Activated effector memory CD4-positive, alpha-beta T cell treated with Interleukin-2 at 50 U/mL for 16 hours (primary cell): ENCODE measurements at places on chromosomes 16 and 17.

DNA sequence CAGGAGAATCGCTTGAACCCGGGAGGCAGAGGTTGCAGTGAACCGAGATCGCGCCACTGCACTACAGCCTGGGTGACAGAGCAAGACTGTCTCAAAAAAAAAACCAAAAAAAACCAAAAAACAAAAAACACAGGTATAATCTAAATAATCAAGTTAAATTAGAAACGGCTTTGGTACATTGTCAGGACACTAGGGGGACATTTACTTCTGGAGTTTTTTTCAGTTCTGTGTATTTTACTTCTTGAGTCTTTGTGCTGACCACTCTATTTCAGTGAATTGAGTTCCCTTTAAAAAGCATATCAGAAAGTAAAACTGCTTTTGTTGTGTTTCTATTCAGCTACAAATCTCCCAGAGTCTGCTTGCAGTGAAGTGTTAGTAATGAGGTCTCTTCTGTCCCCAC, 36.3 kb downstream of the DHRS7B start:
- no peak for DNase-seq

GRCh38 chr17:73189417-73190099, 3.3 kb upstream of the COG1 start:
- DNase-seq: no peak

GRCh38 chr17:68670967-68671693, 70.0 kb upstream of the FAM20A start:
- no peak for DNase-seq

- DNase-seq: no peak
Observed at GRCh38 chr16:88088161-88088581, 136.9 kb downstream of the BANP start.

GRCh38 chr16:23408823-23409298, 44.1 kb downstream of the COG7 start:
- DNase-seq: no peak

GRCh38 chr17:39792526-39793221, 54.9 kb downstream of the GRB7 start:
- DNase-seq: no peak

DNA sequence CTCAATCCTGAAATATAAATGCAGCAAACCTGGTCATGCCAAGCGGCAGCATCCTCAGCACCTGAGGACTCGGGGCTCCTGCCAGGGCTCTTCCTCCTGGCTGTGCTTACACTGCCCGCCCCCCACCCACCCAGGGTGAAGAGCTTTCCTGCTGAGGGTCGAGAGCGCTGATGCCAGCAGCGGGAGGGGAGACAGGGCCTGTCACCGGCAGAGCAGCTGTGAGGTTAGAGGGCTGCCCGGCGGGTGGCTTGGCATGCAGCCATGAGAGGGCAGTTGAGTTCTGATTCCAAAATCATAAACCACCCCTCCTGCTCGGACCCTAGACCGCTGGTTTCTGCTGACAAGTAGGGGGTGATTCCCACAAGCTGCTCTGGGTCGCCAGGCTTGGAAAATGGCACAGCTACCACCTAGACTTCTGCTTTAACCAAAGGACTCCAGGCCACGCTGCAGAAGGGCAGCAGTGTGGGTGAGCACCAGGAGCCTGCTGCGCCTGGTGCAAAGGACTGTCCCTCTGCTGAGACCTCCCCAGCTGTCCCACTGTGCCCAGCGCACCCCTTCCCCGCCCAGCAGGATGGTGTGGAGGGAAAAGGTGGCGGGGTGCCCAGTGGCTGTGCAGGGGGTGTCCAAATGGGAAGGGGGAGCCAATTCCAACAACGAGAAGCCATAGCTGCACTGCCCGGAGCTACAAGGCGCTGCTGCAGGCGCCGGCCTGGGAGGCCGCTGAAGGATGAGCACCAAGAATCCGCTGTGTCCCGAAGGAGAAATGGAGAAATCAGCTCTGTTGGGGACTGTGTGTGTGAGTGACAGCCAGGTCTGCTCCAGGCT, 26.6 kb downstream of the MXRA7 start:
- no peak for DNase-seq

GRCh38 chr16:74030000-74030706, 266.5 kb upstream of the PSMD7 start:
- no peak for DNase-seq

DNA sequence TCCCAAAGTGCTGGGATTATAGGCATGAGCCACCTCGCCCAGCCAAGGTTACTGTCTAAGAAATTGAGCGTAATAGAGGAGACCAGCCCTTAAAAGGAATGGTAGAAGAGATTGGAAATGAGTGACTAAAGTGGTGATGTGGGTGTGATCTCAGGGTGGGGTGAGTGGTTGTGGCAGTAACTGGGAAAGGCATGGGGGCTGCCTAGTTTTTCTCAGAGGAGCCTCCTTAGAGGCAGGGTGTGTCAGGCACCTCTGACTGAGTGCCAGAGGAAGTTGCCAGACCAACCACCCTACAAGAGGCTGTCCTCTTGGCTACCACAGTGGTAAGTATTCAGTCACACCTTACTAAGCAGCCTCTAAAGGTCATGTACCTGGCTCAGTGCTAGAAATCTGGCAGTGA, 8.9 kb downstream of the DUS2 start:
- no peak for DNase-seq

GRCh38 chr16:87657621-87658192, 55.4 kb downstream of the JPH3 start:
- no peak for DNase-seq

GRCh38 chr17:39186481-39187002, 10.9 kb downstream of the CACNB1 start:
- DNase-seq: no peak

DNA sequence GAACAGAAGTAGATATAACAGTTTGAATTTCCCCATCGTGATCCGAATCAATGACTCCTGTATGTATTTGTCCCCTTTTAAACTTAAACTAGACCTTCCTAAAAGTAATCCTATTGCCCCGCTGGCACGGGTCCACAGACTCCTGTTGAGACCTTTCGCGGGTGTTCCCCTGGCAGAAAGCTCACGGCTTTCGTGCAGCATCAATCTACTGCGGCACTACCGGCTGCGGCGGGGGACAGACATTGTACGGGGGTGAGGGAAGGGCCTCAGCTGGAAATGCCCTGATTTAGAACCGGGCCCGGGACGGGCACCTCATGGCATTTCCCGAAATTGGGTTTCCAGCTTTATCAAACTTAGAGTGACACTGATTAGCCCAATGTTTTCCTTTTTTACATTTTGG, 14.6 kb downstream of the IL32 start:
- no peak for DNase-seq

DNA sequence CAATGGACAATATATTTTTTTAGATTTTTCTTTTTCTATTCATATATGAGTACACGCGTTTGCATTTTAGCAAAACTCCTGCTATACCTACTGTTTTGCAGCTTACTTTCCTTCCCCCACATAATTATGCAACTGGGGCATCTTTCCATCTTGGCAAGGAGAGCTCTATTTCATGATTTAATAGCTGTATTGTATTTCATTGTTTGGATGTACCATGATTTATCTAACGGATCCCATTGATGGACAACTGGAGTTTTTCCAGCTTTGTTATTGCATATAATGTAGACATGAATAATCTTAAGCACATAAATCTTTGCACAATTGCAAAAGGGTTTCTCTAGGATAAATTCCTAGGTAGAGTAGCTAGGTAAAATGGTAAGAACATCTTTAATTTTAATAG, 133.9 kb downstream of the PITPNC1 start:
- no peak for DNase-seq

DNA sequence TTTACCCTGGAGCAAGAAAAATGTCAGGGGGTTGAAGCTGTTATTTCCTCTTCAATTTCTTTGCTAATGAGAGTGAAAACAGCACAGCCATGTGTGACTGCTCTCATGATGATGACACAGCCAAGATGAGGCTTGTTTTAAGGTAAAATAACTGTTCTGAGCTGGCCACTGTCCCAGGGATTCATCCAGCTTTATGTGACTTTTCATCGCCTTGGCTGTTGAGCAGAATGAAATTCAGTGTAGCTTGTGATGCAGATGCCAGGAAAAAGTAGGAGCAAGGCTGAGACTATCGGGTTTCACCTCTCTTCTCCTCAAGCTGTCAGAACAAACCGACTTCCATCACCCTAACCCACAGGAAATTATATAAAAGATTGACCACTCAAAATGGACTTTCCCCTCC, 361.8 kb upstream of the CDH5 start:
- DNase-seq: no peak

DNA sequence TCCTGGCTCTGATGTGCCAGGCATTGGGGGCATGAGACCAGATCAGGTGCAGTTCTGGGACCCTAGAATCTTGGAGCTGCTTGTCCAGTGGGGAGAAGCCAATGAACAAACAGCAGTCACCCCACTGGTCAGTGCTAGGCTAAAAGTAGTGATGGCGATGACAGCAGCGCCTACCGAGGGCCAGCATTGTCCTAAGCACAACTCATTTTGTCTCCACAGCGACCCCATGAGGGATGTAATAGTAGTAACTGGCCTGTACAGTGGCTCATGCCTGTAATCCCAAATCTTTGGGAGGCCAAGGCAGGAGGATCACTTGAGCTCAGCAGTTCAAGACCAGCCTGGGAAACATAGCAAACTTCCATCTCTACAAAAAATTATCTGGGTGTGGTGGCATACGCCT, 6.2 kb downstream of the SMCR8 start:
- no peak for DNase-seq

DNA sequence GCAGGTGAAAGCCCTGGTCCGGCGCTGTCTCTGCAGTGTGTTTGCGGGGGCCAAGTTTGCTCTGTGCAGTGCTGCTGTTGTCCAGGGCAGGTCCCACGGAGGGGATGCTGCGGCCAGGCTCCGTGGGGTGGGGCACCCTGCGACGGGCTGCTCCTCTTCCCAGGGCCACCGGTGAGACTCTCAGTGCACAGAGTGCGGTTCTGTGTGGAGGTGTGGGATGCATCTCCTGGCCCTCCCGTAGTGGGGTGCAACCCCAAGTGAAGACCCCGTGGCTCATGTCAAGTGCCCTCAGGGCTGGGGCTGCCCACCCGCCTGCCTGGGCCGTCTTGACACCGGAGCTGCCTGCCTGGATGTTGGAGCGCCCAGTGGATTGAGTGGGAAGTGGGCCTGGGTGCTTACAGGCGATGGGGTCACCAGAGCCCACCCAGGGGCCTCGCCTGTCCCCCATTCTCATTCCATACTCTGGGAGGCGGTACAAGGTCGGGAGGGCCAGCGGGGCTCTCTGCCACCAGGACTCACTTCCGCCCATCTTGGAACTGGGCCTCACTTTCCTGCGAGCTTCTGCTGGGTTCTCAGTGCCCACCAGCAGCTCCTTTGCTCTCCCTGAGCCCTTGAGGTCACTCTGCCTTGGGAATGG, 119.9 kb downstream of the BANP start:
- no peak for DNase-seq

DNA sequence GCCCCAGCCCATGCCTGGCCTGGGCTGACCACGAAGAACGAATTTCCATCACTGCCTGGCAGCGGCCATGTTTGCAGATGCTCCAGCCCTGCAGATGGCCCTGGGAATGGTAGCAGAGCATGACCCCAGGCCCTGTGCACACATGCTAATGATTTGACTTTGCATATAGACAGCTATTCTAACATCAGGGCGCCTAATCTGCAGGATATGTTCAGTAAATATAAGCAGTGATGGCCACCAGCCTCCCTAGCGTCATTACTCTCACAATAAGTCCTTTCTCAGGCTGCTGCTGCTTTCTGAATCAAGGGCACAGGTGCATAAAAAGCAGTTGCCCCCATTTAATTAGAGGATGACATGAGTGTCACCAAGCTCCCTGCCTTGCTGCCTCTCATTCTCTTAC, 24.2 kb downstream of the DNAH9 start:
- no peak for DNase-seq

DNA sequence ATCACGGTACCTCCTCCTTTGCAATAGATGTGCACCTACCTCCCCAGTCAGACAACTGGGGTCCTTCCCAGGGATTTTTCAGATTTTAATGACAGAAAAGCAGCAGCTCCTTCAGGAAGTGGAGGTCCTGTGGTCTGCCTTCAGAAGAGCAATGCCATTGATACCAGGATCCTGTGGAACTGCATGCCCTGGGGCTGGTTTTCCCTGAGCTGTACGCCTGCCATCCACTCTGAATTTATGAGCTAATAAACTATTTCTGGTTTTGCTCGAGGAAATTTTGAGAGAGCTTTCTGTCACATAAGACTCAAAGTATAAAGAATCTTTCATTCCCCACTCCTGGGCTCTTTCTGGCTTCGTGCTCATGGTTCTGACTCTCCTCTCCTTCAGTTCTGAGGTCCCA, 10.0 kb upstream of the CCL23 start:
- no peak for DNase-seq

- DNase-seq: no peak
Observed at GRCh38 chr17:8441690-8442089, 6.0 kb downstream of the NDEL1 start.

DNA sequence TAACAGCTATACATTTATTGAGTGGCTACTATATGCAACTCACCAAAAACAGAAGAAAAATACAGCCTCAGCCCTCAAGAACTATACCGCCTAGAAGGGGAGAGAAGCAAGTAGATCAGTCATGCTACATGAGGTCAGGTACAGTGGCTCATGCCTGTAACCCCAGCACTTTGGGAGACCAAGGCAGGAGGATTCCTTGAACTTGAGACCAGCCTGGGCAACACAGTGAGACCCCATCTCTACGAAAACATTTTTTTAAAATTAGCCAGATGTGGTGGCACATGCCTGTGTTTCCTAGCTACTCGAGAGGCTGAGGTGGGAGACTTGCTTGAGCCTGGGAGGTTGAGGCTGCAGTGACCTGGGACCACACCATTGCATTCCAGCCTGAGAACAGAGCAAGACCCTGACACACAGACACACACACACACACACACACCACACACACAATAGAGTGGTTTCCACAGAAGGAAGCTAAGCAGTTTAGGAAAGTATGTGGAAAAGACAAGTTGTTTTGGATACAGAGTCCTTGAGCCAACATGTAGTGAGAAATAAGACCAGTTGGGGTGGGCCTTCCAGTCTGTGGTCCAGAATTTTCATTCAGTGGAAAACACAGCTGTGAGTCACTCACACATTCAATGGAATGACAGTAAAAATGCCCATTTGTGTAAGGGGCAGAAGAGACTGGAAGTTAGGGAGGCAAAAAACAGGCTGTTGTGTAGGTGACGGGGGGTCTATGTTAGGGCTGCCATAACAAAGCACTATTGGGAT, 10.7 kb upstream of the SNTB2 start:
- no peak for DNase-seq

GRCh38 chr16:283033-283805, at the start of gene PDIA2:
PDIA2 (plus strand) TSS chr16:283164; CDS start chr16:283170, 6 bp downstream.
- DNase-seq: no peak
